Gastrocnemius medialis (tissue), 4 donors: ENCODE measurements at places on chromosomes 11 and 22. TPM values are rescaled to one million over a fixed set of nuclear protein-coding genes. Genes with fewer than 3 reads are reported as not detected.
A peak's percentile ranks its signal among the peaks of the same experiment; 100 is the strongest.

DNA sequence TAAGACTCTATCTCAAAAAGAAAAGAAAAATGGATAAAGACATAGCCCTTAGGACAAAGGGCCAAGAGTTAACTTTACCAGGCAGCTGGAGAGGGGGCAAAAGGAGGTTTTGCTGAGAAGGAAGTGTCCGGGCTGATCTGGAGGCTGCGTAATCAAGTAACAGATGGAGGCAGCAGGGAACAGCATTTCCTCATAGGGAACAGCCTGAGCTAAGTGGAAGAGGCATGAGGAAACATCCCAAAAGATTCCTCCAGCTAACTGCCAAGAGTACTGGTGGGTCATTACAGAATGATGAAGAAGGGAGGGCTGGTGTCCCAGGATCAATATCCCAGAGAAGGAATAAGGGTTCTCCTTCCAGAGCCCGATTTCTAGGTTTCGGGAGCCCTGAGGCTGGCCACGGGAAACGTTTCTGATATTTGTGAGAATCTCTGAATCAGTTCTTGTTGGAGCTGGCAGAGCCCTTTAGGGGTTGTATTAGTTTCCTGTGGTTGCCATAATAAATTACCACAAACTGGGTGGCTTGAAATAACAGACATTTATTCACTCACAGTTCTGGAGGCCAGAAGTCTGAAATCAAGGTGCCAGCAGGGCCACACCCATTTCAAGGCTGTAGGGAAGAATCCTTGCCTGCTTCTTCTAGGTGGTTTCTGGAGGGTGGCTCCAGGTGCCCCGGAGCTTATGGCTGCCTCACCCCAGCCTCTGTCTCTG, 21.2 kb downstream of the LIF start:
- no peak overlapping the region for H3K27ac ChIP-seq
- H3K4me3 ChIP-seq, result no peak overlapping the region
- H3K4me1 ChIP-seq, result no peaks in the 10 kb centered on the region
- H3K27me3 ChIP-seq, result peaks cover 11% of the 10 kb centered on the region

ROM1 gene
- 1.6 TPM for total RNA-seq

GRCh38 chr11:122248939-122249338, 132.9 kb upstream of the BLID start:
- no peaks in the 10 kb centered on the region for H3K36me3 ChIP-seq
- H3K4me1 ChIP-seq, result peaks cover 29% of the 10 kb centered on the region
- H3K27me3 ChIP-seq, result no peaks in the 10 kb centered on the region
- DNase-seq, result no peak
- H3K4me3 ChIP-seq, result no peak overlapping the region

MUC5AC gene
- not detected for total RNA-seq

DNA sequence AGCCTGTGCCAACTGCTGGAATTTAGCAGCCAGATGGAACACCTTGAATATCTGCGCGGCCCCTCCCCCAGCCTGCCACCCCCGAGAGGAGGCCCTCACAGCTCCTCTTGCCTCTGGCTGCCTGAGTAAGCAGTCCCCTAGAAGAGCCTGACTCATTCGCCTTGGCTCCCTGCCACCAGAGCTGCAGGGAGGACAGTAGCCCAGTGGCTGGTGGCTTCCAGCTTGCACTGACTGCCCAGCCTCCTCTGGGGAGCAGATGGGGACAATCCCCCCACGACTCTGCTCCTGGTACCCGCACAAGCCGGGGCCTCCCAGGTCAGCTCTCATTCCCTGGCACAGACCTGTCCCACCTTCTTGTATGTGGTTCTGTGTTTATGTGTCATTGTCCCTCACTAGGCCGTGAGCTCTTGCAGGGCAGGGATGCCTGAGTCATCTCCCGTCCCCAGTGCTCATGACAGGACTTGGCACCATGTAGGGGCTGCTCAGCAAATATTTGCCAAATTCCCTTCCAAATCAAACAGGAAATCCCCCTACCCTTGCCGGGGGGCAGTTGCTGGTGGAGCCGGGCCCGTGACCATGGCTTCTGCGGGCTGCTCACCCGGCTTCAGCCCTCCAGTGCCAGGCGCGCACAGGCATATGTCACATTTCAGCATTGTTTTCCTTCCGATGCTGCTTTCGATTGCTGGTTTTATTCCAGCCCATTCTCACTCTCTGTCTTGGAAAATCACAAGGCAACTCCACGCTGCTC, 43.6 kb downstream of the CACNG2 start:
- H3K36me3 ChIP-seq, result no peaks in the 10 kb centered on the region
- H3K4me1 ChIP-seq, result peaks cover 15% of the 10 kb centered on the region
- no peaks in the 10 kb centered on the region for H3K27me3 ChIP-seq
- H3K4me3 ChIP-seq, result peak overlapping the region; percentile 7
- DNase-seq, result peak; percentile 72

C11orf21 gene
- not detected for total RNA-seq

GRCh38 chr11:72227316-72228228, 3.0 kb downstream of the INPPL1 start:
- no peaks in the 10 kb centered on the region for H3K27me3 ChIP-seq
- no peaks in the 10 kb centered on the region for H3K36me3 ChIP-seq
- H3K27ac ChIP-seq, result no peak overlapping the region
- H3K4me1 ChIP-seq, result peaks cover 21% of the 10 kb centered on the region

DNA sequence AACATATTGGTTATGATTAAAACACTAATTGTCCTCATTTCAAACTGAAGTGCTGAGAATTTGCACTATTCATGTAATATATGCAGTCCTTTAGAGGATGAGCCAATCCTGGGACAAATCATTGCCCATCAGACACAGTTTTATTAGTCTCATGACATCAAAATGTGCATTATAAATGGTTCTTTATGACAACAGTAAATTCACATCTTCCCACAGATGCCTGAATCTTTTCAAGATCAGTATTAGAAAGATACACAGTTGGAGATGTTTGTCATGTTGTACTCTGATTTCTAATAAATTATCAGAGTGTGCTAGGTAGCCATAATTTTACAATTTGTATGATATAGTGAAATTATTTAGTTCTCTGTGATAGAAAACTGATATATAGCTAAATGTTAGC, 813.5 kb downstream of the FAM181B start:
- H3K36me3 ChIP-seq, result no peaks in the 10 kb centered on the region
- H3K4me1 ChIP-seq, result no peaks in the 10 kb centered on the region
- no peak for DNase-seq

- H3K4me3 ChIP-seq, result no peak overlapping the region
- peaks cover 70% of the 10 kb centered on the region for H3K4me1 ChIP-seq
- DNase-seq, result no peak
- H3K27ac ChIP-seq, result peak overlapping the region; percentile 73
- H3K27me3 ChIP-seq, result no peaks in the 10 kb centered on the region
Measured at GRCh38 chr11:111938687-111939160, 1.6 kb downstream of the DIXDC1 start.

- H3K4me1 ChIP-seq, result no peaks in the 10 kb centered on the region
- H3K27ac ChIP-seq, result no peak overlapping the region
- no peak overlapping the region for H3K4me3 ChIP-seq
- H3K36me3 ChIP-seq, result no peaks in the 10 kb centered on the region
- H3K27me3 ChIP-seq, result no peaks in the 10 kb centered on the region
- DNase-seq, result no peak
Measured at GRCh38 chr11:113167599-113167998, 146.8 kb upstream of the TTC12 start.

SAA1 gene
- 145 TPM for total RNA-seq

DNA sequence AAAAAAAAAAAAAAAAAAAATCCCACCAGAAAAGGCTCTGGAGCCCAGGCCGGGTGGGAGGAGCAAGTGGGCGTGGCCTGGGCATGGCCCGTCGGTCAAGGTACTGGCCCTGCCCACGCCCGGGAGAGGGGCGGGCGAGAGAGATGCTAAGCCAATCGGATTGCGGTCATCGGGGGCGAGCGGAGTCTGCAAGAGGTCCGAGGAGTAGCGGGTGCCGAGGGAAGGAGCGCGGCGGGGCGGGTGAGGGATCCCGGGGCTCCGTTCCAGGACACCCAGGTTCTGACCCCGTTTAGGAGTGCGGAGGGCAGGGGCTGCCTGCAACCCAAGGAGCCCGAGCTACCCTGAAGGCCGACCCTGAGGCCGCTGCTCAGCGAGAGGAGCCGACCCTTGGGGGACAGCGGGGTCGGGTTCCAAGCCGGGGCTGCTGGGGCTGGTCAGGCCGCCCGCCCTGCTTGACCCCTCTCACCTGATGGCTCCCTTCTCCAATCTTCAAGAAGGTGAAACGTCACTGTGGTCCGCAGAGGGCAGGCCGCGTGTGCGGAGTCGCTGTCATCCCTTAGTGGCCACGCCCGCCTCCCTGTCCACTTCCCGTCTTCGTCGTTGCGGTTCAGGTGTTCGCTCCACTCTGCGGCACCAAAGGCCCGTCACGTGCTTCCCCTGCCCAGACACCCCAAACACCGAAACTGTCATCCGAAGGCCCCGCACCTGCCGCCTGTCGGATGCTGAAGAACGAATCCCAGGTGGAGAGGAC, 11.1 kb upstream of the TAB1 start:
- H3K27ac ChIP-seq, result no peak overlapping the region
- H3K4me1 ChIP-seq, result no peaks in the 10 kb centered on the region
- H3K27me3 ChIP-seq, result peaks cover 18% of the 10 kb centered on the region
- peak; percentile 45 for DNase-seq

PDGFB gene
- 9.9 TPM for total RNA-seq

- no peaks in the 10 kb centered on the region for H3K36me3 ChIP-seq
- H3K4me3 ChIP-seq, result no peak overlapping the region
- no peaks in the 10 kb centered on the region for H3K27me3 ChIP-seq
- H3K27ac ChIP-seq, result no peak overlapping the region
- no peak for DNase-seq
- H3K4me1 ChIP-seq, result no peaks in the 10 kb centered on the region
Measured at GRCh38 chr11:106277484-106277883, 200.0 kb downstream of the AASDHPPT start.

GRCh38 chr22:45010532-45010900, 711 bp upstream of the PHF21B start:
- no peaks in the 10 kb centered on the region for H3K36me3 ChIP-seq
- H3K27me3 ChIP-seq, result peaks cover 51% of the 10 kb centered on the region
- peak overlapping the region; percentile 59 for H3K4me3 ChIP-seq
- no peak overlapping the region for H3K27ac ChIP-seq
- H3K4me1 ChIP-seq, result peaks cover 12% of the 10 kb centered on the region
- no peak for DNase-seq

DNA sequence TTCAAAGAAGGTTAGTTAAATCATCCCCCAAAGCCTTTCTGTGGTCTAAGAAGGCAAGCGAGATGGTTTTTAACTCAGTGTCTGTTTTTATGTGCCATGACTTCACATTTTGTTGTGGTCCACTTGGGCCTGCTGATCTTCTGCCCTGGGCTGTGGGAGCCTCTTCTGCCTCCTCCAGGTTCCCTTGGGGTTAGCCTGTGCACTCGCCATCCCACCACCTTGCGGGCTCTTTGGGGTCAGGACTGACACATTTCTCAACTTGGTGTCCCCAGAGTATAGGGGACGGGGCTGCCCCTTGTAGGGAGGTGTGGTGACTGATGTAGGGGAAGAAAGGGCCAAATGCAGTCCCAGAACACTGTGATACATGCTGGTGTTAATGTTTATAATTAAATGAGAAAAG, 207.0 kb downstream of the TBC1D22A start:
- no peaks in the 10 kb centered on the region for H3K36me3 ChIP-seq
- H3K27me3 ChIP-seq, result no peaks in the 10 kb centered on the region
- no peak for DNase-seq
- H3K4me3 ChIP-seq, result no peak overlapping the region
- no peak overlapping the region for H3K27ac ChIP-seq
- peaks cover 6% of the 10 kb centered on the region for H3K4me1 ChIP-seq

GRCh38 chr11:83181815-83182214, 11.7 kb upstream of the ANKRD42 start:
- no peak overlapping the region for H3K4me3 ChIP-seq
- H3K36me3 ChIP-seq, result peaks cover 90% of the 10 kb centered on the region
- no peak overlapping the region for H3K27ac ChIP-seq
- H3K4me1 ChIP-seq, result no peaks in the 10 kb centered on the region
- DNase-seq, result no peak
- H3K27me3 ChIP-seq, result no peaks in the 10 kb centered on the region

MGAT3 gene
- 0.61 TPM for total RNA-seq

OR9I1 gene
- total RNA-seq, result not detected

- DNase-seq, result no peak
- H3K36me3 ChIP-seq, result no peaks in the 10 kb centered on the region
- H3K4me3 ChIP-seq, result no peak overlapping the region
- no peaks in the 10 kb centered on the region for H3K4me1 ChIP-seq
- H3K27me3 ChIP-seq, result no peaks in the 10 kb centered on the region
Measured at GRCh38 chr11:33001281-33001680, 14.4 kb upstream of the DEPDC7 start.

- H3K27ac ChIP-seq, result no peak overlapping the region
- no peak for DNase-seq
- no peaks in the 10 kb centered on the region for H3K4me1 ChIP-seq
- no peak overlapping the region for H3K4me3 ChIP-seq
- no peaks in the 10 kb centered on the region for H3K27me3 ChIP-seq
- H3K36me3 ChIP-seq, result no peaks in the 10 kb centered on the region
Measured at GRCh38 chr11:23473782-23474181, 613.5 kb upstream of the CCDC179 start.

NXPE1 gene
- total RNA-seq, result 1.2 TPM

TPH1 gene
- 0.07 TPM for total RNA-seq

OR8A1 gene
- total RNA-seq, result not detected

- no peak overlapping the region for H3K4me3 ChIP-seq
- H3K27ac ChIP-seq, result no peak overlapping the region
- H3K36me3 ChIP-seq, result no peaks in the 10 kb centered on the region
- H3K4me1 ChIP-seq, result no peaks in the 10 kb centered on the region
- H3K27me3 ChIP-seq, result no peaks in the 10 kb centered on the region
- no peak for DNase-seq
Measured at GRCh38 chr11:28618416-28618815, 510.2 kb downstream of the METTL15 start.

CARD16 gene
- total RNA-seq, result not detected

DNA sequence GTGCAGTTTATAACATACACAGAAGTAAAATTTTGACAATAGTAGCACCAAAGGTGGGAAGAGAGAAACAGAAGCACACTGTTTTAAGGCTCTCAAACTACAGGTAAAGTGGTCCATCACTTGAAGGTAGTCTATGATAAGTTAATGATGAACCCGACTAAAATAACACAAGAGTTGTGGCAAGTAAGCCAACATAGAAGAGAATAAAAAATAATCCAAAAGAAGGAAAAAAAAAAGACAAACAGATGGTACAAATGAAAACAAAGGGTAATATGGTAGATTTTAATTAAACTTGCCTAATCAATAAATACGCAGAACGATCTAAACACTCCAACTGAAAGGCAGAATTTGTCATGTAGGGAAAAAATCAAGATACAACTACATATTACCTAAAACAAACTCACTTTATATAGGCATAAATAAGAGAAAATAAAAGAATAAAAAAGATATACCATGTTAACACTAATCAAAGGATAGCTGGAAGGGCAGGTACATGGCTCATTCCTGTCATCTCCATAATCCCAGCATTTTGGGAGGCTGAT, 31.6 kb downstream of the DGCR2 start:
- no peaks in the 10 kb centered on the region for H3K27me3 ChIP-seq
- peaks cover 9% of the 10 kb centered on the region for H3K36me3 ChIP-seq
- H3K4me1 ChIP-seq, result peaks cover 14% of the 10 kb centered on the region

NAV2 gene
- 5.2 TPM for total RNA-seq
